ENCODE measurements at places on chromosomes 12 and 14.
A peak's percentile ranks its signal among the peaks of the same experiment; 100 is the strongest.

DNA sequence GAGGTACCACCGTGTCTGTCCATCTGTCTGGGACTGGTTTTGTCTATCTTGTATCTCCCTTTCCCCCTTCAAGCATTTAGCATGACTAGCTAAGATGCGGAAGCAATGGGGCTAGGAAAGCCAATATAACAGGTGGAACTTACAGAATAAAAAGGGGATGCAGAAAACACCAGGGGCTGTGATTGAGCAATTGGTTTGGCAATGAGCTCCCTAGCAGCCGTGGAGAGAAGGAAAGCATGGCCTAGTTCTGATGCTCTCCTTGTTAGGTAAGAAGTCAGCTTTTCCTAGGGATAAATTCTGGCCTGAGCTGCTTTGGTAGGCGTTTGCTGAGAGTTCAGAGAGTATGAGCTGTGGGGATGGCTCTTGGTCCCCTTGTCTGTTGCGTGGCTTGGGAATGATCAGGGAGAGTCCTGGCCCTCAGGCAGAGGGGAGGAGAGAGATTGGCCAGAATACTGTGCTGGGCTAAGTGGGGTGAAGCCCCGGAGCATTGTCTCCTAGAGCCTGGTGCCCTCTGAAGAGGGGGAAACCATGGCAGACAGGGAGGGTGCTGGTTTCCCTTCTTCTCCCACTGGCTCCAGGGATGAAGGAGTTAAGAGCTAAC lies 7.1 kb downstream of the SETD1B start:
- DNase-seq = no peak

DNA sequence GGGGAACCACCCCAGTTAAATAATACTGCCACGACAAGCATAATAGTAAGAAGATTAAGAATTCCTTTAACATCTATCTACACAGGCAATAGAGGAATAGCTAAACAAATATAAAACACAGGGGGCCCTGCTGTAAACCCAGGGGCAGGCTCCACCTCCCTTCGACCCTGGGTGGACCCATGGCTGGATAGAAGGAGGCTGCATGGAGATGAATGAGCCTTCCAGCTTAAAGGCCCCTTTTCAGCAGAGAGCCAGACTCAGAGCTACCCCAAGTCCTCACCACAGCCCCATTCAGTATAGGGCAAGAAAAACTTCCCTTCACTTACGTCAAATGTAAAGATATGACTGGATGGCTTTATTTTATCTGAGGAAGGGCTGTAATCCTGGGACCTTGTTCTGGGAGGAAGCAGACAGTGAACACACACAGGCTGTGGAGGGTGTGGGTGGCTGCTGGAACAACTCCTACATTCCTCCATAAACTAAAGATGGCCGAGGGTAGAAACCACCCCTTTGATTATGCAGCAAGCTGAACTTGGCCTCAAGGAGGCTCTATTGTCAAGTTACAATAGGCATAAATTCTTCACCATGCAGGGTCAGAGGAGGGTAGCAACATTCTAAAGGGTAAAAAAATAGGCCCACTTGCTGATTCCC lies 30.4 kb downstream of the NUAK1 start:
- no peak for DNase-seq

DNA sequence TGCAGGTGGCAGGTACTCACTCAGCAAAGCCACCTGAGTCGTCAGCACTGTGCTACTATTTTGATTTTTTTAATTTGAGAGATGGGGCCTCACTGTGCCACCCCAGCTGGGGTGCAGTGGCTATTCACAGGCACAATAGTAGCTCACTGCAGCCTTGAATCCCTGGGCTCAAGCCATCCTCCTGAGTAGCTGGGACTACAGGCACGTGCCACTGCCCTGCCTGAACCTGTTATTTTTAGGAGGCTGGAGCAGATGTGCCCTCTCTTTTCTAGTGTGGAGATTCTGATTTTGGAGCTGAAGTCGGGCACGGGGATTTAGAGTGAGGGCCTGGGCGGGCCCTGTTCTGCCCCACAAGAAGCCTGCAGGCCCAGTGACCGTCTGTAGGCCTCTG lies 17.3 kb downstream of the SLC25A47 start:
- no peak for DNase-seq

DNA sequence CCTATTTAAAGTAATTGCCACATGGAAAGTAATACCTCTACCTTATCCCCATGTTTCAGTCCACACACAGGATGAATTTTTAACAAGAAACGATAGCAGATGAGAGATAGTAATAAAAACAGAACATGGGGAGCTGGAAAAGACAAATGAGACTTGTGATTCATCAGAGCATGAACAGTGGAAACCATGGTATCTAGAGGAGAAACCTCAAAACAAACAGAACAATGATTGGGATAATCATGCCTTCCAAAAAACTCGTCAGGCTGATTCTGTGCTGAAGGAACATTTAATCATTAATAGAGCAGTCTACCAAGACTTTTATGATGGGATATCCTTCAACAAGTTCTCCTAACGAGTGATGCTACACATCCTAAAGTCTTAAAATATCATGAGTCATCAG lies 1390.7 kb downstream of the FSCB start:
- no peak for DNase-seq

GRCh38 chr12:12221560-12221959 lies 45.3 kb downstream of the LRP6 start:
- no peak for DNase-seq

GRCh38 chr14:73754911-73755360 lies 40.8 kb upstream of the PNMA1 start:
- DNase-seq = no peak

DNA sequence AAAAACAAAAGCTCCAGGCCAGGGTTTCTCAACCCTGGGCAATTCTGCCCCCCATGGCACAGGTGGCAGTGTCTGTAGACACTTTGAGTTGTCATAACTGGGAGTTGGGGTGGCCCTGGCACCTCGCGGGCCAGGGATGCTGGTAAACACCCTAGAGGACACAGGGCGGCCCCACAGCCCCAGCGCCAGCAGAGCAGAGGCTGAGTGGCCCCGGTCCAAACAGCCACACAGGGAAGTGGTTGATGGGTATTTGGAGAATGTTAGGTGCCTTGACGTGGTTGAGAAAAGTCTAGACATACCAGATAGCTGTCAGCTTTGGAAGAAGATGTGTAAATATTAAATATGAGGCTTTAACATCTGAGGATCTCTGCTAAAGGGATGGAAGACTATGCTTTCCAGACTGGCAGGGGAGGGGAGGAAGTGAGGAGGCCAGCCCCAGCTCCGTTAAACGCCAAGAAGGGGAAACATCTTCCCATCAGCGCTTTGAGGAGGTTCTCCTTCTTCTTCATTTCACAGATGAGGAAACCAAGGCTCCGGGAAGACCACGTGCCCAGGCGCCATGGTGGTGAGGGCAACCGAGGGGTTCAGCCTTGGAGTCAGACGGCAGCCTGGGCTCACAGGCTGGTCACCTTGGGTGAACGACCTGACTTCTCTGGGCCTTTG lies 103.7 kb downstream of the SCARB1 start:
- no peak for DNase-seq

- DNase-seq = no peak
Measured at GRCh38 chr12:88493636-88494035, 86.6 kb downstream of the KITLG start.

DNA sequence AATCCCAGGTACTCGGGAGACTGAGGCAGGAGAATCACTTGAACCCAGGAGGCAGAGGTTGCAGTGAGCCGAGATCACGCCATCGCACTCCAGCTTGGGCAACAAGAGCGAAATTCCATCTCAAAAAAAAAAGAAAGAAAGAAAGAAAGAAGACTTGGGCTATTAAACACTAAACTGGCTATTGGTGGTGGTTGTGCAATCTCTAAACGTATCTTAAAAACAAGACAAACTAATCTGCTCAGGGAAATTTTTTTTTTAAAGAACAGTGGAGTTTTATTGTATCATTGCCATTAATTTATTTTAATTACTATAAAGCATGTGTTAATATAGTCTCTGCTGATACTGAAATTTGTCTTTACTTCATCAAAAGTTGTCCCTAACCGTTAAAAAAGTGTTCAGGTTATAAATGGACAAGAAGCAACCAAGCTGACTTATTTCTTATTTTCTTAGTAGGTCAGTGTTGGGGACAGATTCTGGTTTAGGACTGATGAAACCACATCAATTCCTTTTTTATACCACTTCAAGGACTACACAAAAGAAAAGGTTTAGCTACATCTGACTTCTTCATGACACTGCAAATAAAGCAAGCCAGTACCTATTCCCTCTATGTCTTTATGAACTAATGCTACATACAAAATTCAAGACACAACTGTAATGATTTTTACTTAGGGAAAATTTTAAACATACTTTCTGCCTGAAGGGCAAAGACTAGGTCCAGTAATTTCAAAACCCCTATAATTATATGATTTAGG lies 68.7 kb upstream of the KRAS start:
- no peak for DNase-seq

GRCh38 chr14:95496111-95496681 lies 20.3 kb downstream of the SYNE3 start:
- DNase-seq = peak; percentile 49

DNA sequence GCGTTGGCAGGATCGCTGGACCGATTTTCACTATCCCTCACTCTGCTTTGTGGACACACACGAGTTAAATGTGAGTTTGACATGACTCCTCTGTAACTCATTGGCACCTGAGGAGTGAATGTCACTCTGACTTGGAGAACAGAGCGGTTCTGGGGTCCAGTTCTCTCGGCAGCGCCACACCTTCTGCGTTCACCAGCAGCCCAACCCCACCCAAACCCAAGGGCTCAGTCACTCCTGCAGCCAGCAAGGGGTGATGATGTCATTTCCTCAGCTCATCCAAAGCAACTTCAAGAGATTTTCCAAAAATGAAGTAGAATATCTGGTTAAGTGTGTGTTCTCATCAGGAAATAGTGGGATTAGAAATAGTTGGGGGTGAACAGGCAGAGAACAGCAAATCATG lies 36.3 kb downstream of the ADGRD1 start:
- no peak for DNase-seq

- DNase-seq = no peak
Measured at GRCh38 chr12:71551529-71551928, 111.9 kb downstream of the LGR5 start.

- no peak for DNase-seq
Measured at GRCh38 chr14:89330236-89331002, 86.6 kb downstream of the FOXN3 start.

- DNase-seq = no peak
Measured at GRCh38 chr12:49806877-49807276, 21.3 kb downstream of the NCKAP5L start.

GRCh38 chr14:73721101-73721821 lies 7.1 kb upstream of the PNMA1 start:
- DNase-seq = no peak

- DNase-seq = no peak
Measured at GRCh38 chr14:29220072-29220471, 453.5 kb downstream of the FOXG1 start.

- DNase-seq = no peak
Measured at GRCh38 chr12:57057067-57057751, 7.3 kb upstream of the MYO1A start.

- no peak for DNase-seq
Measured at GRCh38 chr14:38211255-38211735, 3.6 kb downstream of the SSTR1 start.

GRCh38 chr12:68924546-68924945 lies 8.4 kb downstream of the CPM start:
- DNase-seq = no peak

- DNase-seq = no peak
Measured at GRCh38 chr14:44300916-44301315, 206.2 kb downstream of the FSCB start.

- no peak for DNase-seq
Measured at GRCh38 chr14:85315733-85316290, 214.1 kb upstream of the FLRT2 start.

- no peak for DNase-seq
Measured at GRCh38 chr12:52682381-52682660, 2.1 kb upstream of the KRT1 start.

DNA sequence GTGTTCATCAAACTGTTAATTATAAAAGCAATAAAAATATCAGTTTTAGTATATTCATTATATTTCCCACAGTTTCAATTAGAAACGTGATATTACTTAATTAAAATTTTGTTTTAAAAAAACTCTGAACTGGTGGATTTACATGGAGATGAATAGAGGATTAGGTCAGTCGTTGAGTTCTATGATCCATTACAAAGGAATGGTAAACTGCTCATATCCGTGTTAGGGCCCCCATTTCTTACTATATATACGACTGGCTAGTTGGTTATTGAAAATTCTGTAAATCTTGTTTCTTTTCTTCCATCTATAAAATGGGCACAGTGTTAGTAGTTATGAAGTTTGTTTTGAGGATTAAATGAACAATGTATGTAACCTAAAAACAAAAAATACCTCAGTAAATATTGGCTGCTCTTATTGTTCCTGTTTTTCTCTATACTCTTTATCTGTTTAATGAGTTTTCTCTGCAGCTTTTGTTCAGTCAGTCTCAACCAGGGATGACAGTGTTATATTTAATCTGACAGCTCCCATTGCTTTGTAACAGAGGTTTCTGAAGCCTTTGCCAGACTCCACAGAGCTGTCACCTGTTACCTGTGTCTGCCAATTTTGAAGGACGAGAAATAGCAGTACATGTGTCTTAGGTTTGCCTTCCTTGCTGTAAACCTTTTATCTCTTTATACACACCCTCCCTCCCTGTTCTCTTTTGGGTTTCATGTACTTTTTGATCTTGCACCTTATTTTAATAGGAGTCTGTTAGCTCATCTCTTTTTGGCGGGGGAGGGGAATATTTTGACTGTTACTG lies 41.5 kb downstream of the FRS2 start:
- no peak for DNase-seq

GRCh38 chr14:33782923-33783322 lies 168.0 kb downstream of the EGLN3 start:
- DNase-seq = no peak

DNA sequence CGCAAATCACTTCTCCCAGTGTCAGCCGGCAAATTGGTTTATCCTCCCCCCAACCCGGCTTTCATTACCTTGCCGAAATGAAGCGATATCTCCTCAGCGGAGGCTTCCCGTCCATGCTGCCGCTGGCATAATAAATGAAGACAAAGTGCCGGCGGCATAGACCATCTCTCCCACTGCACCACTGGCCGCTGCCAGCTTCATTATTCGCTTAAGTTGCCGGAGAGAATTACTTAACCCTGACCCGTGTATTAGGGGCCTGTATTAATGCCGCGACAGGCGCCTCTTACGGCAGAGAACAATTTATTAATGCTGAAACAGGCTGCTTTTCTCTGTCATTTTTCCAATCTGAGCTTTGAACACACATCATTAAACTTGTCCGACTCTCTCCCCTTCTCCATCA lies 17.5 kb upstream of the GPATCH2L start:
- DNase-seq = no peak

GRCh38 chr14:55910601-55911243 lies 207.5 kb upstream of the PELI2 start:
- no peak for DNase-seq

- no peak for DNase-seq
Measured at GRCh38 chr12:14310866-14311265, 54.6 kb upstream of the ATF7IP start.
